ENCODE measurements at places on chromosomes 5 and 9.

GRCh38 chr9:136545692-136545964 lies 220 bp downstream of the NOTCH1 start:
- DNase-seq: no peak

DNA sequence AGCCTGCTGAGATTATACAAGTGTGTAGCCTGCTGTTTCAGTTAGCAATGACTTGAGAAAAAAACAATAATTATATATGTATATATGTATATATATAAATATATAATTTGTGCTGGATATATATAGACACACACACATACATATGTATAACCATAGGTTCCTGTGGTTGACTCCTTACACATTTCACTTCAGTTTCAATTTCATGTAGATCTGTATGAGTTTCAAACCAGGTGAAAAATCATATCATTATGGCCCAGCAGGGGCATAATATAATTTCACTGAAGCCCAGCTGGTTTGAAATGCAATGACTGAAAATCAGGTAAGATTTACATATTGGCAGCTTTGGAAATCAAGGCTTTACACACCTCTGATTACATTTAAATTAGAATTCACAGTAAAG lies 690.4 kb upstream of the CDH18 start:
- no peak for DNase-seq

DNA sequence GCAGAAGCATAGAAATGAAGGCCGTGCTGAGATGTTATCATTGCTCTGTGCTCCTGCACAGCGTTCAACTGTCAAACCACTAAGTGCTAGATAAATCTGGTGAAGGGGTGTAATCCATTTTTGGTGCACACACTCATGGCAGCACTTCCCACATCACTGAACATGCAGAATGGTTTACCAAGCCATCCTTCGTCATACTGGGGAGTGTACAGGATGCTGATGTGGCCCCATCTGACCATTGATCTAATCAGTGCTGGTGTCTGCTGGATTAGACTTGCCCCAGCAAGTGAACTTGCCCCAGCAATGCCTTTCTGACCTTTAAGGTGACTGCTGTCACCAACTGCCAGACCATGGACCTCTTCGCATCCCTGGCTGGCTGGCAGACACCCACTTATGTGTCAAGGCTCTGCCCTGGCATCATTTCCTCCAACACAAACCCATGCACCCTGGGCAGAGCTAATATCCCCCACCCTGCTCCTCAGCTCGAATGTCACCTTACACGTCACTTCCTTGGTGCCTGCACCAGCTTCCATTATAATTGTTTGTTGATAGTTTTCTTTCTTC lies 4.2 kb upstream of the SEMA4D start:
- DNase-seq: no peak

DNA sequence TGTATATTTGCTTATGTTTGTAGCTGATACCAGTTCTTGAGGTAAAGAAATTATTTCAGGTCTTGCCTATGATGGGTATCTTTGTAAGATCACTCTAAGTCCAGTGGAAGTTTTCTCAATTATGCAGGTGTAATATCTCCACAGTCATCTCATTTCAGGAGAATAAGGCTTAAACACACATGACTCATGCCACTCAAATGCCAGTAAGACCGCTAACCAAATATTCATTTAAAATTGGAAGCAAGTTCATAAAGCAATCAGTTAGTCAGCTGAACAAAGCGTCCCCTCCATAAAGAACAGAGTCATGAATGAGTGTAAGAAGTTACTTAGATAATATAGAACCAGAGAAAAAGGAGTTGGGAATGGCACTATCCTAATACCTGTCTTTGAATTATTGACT lies 248.7 kb downstream of the LURAP1L start:
- DNase-seq: no peak

- DNase-seq: no peak
These were observed 310.6 kb downstream of the DIRAS2 start for GRCh38 chr9:90331826-90332575.

Measured in hippocampal formation (tissue), 2 donors.